ENCODE measurements at places on chromosomes 16 and 17.

- no peak for DNase-seq
Measured at GRCh38 chr17:74825952-74826719, 33.5 kb downstream of the GRIN2C start.

DNA sequence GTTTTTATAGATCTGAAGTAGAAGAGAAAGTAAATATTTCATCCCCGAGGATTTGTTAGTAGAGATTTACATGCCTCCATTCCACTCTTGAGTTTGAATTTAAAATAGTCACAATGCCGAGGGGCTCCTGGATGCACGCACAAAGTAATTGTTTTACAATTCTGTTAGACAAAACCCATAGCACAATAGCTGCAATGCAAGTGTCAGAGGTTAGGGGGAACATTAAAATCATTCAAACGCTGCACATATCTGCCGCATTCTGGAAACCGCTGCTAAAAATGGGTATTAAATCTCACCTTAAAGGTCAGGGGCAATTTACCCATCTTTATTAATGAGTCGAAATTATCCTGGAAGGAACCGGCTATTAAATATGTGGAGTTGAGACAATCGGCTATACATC is 528.5 kb upstream of the HSBP1 start:
- DNase-seq = no peak

GRCh38 chr17:47857551-47858455 is 6.8 kb upstream of the SP6 start:
- no peak for DNase-seq

DNA sequence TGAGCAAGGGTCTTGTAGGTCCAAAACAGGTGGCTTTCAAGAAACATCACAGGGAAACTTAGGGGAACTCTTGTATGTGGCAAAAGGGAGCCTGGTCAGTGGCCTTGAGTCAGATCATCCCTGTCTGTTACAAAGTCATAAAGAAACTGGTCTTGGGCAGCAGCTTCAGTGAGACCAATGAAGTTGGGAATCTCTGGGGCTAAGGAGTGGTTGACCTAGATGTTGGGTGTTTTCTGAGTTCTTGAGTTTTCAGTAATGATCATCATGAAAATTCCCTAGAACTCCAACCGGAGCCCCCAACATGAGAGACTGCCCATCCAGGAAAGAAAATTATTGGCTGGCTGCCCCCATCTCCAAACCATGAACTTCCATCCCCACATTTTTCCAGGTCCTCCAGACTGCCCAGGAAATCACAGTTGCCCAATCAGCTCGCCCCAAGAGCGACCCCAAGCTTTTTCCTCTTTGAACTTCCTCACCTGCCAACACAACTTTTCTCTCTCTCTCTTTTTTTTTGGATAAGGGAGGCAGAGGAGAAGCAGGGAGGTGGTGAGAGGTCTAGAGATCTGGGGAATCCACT is 3.9 kb downstream of the CCR7 start:
- no peak for DNase-seq

GRCh38 chr17:77140878-77141767 is at the start of gene SEC14L1:
Gene SEC14L1, plus strand, starts transcription at chr17:77140969. Its CDS starts 2,628 bp downstream, at chr17:77143597.
- DNase-seq = peak; percentile 76

DNA sequence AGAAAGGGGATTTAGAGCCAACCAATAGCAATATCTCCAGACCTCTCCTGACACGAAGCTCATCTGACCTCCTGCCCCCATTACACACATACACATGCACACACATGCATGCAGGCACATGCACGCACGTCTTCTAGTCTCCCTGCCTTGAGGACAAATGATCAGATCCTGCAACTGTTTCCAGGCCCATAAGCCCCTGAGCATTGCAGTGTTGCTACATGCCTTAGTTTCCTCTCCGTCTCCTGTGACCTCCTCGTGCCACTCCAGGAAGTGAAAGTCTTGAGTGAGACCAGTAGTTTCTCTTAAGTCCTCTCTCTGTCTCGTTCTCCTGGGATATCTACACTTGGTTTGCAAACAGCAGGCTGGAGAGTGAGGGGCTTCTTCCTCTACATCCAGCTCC is 8.2 kb downstream of the CIITA start:
- no peak for DNase-seq

DNA sequence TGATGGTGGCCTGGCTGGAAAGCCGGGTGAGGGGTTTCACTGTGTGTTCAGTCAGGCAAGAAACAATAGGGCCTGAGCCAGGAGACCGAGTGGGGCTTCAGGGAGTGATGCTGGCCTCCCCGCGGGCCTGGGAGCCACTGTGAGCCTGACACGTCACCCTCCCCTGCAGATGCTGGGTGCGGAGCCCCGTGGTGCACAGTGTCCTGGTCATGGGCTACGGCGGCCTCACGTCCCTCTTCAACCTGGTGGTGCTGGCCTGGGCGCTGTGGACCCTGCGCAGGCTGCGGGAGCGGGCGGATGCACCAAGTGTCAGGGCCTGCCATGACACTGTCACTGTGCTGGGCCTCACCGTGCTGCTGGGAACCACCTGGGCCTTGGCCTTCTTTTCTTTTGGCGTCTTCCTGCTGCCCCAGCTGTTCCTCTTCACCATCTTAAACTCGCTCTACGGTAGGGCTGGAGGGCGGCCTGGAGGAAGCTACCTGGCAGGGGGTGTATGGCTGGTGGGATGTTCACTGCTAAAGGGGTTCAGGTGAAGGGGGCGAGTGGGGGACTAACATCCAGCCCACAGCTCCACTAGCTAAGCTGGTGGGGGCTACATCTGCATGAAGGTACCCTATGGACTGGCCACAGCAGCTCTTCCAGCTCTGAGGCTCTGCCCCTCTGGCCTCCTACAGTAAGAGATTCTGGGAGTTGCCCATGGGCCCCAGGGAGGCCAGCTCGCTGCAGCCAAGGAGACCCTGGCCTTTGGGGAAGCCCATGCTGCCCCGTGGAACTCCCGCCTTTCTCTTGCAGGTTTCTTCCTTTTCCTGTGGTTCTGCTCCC is 32.4 kb downstream of the ADGRG5 start:
- no peak for DNase-seq

- DNase-seq = no peak
Measured at GRCh38 chr16:8722025-8722348, 47.6 kb downstream of the ABAT start.

- DNase-seq = peak; percentile 95
Measured at GRCh38 chr17:59846394-59847165, 46.2 kb downstream of the TUBD1 start.
